ENCODE measurements at places on chromosomes 4 and X.

DNA sequence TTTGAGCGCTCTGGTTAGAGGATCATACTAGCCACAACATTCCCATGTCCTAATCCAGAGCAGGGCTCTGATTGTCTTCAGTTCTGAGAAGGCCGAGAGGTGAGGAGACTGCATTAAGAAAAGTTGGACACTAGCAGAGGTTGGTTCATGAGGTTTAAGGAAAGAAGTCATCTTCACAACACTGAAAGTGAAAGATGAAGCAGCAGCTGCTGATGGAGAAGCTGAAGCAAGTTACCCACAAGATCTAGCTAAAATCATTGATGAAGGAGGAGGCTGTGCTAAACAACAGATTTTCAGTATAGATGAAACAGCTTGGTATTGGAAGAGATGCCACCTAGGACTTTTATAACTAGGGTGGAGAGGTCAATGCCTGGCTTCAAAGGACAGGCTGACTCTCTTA lies 36.8 kb downstream of the RAP1GDS1 start:
- no peak for DNase-seq

- peak; percentile 28 for DNase-seq
Measured at GRCh38 chrX:24242649-24243175, 71.2 kb downstream of the SUPT20HL2 start.

DNA sequence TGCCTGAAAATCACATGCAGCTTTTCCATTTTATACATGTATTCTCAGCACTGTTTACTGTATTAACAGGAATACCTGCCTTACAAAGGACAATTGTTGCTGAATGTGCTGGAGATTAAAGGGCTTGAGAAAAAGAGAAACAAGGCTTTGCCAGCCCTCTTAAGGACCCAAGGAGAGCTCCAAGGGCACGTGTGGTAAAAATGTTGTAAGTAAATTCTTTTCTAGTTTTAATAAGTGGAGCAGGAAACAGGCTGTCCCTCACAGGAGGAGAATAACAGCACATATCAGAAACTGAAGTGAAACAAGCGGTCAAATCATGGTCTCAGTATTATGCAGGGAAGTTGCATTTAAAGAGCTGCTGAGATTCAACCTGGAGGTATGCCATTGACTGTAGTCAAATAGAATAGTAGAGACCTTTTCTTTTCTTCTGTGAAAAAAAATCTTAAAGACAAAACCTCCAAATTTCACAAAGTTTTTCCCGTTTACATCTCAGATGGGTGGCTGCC lies 18.5 kb downstream of the IGFBP7 start:
- DNase-seq = no peak

GRCh38 chr4:107970063-107970798 lies 19.5 kb upstream of the HADH start:
- DNase-seq = no peak

DNA sequence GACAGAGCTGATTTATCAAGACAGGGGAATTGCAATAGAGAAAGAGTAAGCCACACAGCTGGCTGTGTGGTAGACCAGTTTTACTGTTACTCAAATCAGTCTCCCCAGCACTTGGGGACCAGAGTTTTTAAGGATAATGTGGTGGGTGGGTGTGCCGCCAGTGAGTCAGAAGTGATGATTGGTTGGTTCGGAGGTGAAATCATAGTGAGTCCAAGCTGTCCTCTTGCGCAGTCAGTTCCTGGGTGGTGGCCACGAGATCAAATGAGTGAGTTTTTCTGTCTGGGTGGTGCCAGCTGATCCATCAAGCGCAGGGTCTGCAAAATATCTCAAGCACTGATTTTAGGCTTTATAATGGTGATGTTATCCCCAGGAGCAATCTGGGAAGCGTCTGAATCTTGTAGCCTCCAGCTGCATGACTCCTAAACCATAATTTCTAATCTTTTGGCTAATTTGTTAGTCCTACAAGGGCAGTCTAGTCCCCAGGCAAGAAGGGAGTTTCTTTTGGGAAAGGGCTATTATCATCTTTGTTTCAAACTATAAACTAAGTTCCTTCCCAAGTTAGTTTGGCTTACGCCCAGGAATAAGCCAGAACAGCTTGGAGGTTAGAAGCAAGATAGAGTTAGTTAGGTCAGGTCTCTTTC lies 44.0 kb upstream of the PPP1R2C start:
- DNase-seq = no peak

DNA sequence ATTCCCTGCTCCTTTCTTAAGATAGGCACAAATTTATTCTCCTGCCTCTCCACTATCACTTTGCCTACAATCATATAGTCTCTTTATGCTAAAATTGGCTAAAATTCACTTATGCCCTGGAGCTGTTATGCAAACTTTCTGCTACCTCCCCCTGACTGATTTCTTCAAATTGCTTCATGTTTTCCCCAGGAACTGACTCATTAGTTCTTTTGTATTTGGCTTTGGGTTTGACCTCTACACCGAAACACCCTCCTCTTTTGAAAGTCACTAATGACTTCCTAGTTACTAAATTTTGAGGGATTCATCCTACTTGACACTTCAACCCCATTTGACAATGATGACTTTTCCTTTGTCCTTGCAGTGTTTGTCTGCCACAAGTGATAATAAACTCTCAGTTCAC lies 222.6 kb downstream of the NDST4 start:
- no peak for DNase-seq

GRCh38 chrX:115013705-115014104 lies 3.7 kb downstream of the IL13RA2 start:
- no peak for DNase-seq

GRCh38 chr4:183548306-183548705 lies 43.4 kb downstream of the ING2 start:
- DNase-seq = no peak

DNA sequence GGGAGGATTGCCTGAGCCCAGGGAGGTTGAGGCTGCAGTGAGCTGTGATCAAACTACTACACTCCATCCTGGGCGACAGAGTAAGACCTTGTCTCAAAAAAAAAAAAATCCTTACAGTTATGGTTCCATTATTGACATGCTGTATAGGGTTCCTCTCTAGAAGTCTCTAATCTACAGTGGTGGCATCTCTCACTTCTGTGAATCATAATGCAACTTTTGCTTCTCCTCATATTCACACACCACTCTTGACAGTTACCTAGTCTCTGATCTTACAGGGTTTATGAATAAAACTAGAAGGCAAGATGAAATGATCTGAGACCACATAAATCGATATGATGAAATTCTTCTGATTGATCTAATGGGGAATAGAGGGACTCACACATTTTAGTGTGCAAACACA lies 40.6 kb downstream of the DOCK11 start:
- DNase-seq = no peak

DNA sequence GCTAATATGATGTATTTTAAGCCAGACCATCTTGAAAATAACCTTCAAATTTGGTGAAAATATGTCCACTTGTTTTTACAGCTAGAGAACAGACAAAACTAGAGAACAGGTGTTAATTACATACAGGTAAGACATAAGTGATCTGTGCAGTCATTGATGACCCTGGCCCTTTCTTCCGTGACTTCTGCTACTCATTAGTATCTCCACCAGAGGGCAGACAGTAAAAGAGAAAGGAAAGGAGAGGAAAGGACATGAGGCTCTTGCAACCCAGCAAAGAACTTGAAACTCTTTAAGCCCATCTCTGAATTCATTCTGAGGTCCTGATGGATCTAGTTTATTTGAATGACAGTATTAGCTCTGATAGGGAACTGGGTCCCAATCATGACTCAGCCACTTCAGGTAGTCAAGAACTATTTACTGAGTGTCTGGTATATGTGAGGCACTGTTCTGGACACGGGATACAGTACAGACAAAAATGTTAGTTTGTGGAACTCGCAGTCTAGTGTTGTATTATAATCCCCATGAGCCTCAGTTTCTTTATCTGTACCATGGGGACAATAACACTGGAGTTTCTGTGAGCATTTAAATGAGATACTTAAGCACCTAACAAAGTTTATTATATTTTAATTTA lies 121.0 kb upstream of the TEX13D start:
- peak; percentile 13 for DNase-seq

GRCh38 chr4:82865592-82865991 lies 25.4 kb downstream of the SEC31A start:
- DNase-seq = no peak

DNA sequence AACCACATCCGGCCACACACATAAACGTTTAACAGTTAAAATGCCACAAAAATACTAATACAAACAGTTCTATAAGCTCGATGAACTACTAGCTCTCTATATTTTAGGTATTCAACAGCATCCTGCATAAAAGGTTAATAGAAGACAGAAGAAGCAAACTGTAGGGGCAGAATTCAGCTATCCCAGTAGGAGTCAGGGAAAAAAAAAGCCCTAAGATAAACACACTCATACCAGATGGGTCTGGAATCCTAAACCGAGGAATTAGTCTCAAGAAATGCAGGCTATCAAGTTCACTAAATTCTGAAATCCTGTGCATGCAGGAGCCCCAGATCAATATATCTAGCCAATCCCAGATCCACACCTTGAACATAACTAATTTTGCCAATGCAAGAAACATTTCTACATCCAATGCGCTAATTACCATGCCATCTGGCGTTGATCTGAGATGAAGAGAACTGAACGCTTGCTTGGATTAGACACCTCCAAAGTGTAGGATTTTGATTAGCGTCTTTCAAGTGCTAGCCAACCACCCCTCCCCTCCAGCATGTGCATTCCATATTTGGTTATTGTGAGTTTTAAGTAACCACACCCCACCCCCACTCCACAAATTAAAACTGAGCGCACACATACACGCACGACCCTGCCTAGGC lies 512.2 kb upstream of the INTU start:
- no peak for DNase-seq

- DNase-seq = peak; percentile 77
Measured at GRCh38 chr4:107824350-107825071, at the start of gene SGMS2. Gene SGMS2, plus strand, starts transcription at chr4:107824932. Its CDS starts 70,622 bp downstream, at chr4:107895554.

DNA sequence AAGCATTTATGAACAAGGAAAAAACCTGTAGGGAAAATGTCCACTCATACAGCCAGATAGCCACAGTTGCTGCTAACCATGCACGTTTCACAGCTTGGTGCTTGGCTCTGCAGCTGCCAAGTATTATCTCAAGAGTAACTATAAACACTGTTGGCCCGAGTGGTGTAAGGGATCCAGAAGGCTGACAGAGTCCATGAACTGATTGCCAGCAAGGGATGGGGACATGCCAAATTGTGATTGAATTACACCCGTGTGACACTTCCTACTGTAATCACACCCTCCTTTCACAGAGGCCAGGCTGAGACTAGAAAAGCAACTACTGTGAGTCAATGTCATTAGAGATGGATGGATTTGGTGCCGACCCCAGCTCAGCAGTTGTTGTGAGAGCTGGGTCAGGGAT lies 223.9 kb upstream of the ANKRD50 start:
- DNase-seq = peak; percentile 19

DNA sequence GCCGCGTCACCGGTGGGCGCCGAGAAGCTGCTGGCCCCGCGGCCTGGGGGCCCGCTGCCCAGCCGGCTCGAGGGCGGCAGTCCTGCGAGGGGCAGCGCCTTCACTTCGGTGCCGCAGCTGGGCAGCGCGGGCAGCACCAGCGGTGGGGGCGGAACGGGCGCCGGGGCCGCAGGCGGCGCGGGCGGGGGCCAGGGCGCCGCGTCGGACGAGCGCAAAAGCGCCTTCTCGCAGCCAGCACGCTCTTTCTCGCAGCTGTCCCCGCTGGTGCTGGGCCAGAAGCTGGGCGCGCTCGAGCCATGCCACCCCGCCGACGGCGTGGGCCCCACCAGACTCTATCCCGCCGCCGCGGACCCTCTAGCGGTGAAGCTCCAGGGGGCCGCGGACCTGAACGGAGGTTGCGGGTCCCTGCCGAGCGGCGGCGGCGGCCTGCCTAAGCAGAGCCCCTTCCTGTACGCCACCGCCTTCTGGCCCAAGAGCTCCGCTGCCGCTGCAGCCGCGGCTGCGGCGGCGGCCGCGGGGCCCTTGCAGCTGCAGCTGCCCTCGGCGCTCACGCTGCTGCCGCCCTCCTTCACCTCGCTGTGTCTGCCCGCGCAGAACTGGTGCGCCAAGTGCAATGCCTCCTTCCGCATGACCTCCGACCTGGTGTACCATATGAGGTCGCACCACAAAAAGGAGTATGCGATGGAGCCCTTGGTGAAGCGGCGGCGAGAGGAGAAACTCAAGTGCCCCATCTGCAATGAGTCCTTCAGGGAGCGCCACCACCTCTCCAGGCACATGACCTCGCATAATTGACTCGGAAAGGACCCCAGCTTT lies 5.6 kb downstream of the PRDM8 start:
- DNase-seq = no peak

GRCh38 chr4:66225539-66225938 lies 555.2 kb upstream of the EPHA5 start:
- no peak for DNase-seq

DNA sequence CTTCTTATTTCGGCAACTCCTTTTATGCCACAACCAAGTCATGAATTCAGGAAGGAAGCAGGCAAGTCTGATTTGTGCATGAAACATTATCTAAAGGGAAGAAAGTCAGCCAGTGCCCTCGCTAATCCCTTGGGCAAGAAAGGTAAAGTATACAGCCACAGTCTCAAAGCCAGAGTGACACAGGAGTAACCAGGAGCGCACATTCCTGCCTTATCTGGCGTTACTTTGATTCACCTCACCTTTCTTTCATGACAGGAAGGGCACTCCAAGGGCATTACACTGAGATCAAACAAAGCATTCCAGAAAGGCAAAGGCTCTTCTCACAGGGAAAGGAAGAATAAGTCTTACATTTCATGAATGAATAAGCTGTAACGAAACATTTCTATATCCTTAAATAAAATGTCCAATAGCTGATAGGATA lies 38.8 kb downstream of the FAT1 start:
- DNase-seq = no peak

DNA sequence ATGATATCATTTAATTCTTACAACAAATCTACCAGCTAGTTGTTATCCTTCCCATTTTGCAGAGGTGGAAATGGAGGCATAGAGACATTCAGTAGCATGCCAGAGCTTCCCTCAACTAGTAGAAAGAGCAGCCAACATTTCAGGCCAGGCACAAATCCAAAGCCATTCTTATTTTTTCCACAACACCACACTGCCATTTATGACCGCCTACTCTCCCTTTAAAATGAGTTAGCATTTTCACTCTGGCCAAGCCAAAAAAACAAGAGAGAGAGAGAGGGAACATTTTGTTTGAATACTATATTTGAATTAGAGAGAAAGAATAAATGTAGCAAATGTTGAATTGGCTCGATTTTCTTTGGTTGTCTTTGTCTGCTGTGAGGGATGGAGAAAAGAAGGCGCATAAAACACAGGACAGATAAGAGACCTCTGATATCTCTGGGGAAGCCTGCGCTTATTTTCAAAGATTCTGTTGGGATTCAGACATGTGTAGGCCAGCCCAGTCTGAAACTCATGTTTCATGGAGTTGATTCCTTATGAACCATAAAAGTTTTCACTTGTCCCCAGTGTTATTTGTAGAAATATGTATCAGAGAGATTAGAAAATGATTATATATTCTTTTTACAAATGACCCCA lies 265.7 kb downstream of the RAB28 start:
- DNase-seq = peak; percentile 17

DNA sequence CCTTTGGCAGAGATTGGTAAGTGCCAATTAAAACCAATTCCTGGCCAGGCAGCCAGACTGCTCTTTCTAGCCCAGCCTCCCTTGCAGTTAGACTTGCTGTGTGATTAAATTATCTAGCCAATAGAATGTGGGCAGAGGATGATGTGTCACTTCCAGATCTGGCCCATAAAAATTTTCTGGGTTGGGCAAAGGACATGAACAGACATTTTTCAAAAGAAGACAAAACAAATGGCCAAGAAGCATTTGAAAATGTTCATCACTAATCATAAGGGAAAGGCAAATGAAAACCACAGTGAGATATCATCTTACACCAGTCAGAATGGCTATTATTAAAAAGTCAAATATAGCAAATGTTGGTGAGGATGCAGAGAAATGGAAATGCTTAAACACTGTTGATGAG lies 71.4 kb upstream of the STIM2 start:
- no peak for DNase-seq
